ENCODE measurements at places on chromosomes 11 and 22.

DNA sequence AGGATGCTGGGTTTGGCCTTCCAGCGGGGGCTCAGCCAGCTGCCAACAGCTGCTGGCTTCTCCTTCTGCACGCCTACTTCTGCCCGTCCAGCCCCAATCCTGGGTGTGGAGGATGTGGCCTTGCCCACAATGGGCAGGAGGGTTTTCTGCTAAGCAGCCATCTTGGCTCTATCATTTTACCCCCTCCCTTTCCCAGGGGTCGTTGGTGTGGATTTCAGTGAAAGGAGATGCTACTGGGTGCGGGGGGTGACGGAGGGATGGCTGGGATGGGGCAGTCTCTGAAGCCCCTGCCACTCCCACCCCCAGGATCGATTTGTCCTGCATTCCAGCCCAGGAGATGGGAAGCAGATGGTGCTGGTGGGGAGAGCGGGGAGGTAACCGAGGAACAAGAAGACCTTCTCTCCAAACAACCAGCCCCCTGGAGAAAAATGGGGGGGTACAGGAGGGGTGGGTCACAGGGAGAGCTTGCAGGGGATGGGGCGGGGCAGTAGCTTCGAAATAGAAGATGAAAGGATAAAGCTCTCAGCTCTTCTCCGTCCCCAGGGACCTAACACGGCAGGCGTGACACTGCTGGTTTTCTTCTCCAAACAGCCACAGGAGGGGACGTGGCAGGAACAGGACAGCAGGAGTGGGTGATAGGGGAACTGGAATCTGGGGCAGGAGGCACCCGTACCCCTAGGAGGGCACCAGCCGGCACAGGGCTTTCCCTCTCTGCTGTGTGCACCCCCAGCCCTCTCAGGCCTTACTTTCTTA lies 68.9 kb downstream of the NECTIN1 start:
- no peak for DNase-seq

DNA sequence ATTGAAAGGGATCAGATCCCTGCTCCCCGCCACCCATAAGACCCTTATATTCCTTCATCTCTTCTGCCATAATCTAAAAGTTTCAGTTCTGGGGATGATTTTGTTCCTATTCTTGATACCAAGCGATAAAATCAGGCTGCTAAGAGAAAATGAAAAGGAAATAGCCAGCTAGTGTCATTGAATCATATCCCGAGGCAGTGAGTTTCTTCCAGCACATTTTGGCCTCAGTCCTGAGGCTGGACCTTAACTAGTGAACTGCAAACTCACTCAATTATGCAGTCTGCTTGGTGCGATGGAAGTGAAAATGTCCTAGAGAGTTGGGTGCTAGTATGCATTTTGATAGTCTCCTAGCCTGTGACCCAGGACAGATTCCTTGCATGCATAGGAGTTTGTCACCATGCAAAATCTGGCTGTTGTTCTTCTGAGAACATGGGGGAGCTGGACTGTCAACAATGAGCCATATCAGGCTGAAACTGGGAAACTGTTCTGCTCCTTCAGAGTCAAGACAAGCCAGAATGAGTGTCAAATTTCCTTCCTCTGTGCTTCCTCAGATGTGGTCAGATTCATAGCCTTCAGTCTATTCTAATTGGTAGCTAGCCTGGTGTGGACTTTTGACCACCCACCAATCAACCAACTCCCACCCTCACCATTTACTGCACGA lies 102.9 kb downstream of the CCDC81 start:
- DNase-seq: no peak

GRCh38 chr11:70667767-70668166 lies 269.4 kb downstream of the CTTN start:
- no peak for DNase-seq

GRCh38 chr22:40413873-40414272 lies 43.5 kb downstream of the SGSM3 start:
- DNase-seq: no peak

- no peak for DNase-seq
These were observed 23.9 kb downstream of the PHLDB1 start for GRCh38 chr11:118631142-118631909.

GRCh38 chr11:16448123-16448717 lies 91.9 kb upstream of the SOX6 start:
- no peak for DNase-seq

DNA sequence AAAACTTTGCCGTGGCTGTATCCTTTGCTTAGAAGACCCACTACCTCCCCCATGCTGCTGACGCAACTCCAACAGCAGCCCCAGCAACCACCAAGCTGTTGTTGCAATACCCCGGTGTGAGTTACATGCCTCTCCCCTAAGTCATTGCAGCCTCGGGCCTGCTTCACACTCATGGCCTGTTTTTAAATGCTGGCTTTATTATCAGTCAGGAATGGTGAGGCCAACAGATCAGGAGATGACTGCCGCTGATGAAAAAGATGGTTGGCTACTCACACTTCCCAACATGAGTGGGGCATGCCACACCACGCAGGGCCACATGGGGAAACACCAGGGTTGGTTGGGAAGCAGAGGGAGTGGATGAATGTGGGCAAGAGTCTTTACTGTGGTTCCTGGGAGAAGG lies 171.5 kb upstream of the SYT13 start:
- no peak for DNase-seq

GRCh38 chr11:9905501-9905951 lies 241.6 kb downstream of the SWAP70 start:
- DNase-seq: no peak

DNA sequence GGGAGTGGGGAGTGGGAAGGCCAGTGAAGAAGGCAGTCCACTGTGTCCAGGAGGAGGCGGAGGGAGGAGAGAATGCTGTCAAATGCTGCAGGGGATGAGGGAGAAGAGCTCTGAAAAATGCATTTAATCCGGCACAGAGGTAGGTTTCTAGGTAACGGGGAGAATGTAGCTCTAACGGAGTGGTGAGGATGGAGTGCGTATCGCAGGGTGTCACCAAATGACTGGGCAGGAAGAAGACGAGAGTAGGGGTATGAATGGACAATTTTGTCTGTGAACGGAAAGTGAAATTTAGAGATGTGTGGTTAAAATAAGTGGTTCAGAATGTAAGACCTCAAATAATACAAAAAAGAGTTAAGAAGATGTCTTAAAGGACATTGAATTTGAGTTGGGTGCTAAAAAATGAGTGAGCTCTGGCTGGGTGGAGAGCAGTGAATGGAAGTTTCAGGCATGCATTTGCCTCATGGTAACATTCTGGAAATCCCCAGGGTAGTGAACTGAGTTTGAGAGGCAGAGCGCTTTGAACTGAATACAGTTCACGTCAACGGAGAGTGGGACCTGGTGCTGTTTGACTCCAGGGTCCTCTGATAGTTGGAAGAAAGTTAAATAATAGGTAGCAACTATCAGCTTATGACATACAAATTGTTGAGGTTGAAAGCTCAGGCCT lies 81.3 kb upstream of the CADM1 start:
- no peak for DNase-seq

GRCh38 chr11:75812542-75813040 lies 2.4 kb upstream of the UVRAG start:
- DNase-seq: no peak

DNA sequence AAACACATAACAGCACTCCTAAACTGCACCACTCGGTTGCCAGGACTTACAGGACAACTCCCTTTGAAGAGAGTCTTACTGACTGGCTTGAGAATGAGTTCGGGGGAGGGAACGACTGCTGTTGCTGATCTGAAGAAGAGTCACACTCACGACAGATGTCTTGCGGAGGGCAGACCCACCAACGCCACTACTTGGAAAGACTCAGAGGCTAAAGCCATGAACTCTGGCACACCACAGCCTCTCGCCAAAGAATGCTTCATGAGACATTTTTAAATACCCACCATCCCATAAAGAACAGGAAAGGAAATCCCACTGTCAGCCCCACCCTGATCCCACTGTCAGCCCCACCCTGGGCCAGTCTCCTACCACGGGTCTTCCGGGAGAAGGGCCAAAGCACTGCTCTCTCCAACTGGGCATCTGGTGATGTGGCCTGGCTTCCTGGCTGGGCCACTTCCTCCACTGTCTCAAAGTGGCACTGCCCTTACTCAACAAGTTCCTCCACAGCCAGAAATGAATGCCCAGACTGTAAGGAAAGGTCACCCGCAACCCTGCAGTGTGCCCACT lies 73.6 kb downstream of the MICAL3 start:
- DNase-seq: no peak

GRCh38 chr11:122724520-122724919 lies 69.0 kb downstream of the UBASH3B start:
- no peak for DNase-seq

DNA sequence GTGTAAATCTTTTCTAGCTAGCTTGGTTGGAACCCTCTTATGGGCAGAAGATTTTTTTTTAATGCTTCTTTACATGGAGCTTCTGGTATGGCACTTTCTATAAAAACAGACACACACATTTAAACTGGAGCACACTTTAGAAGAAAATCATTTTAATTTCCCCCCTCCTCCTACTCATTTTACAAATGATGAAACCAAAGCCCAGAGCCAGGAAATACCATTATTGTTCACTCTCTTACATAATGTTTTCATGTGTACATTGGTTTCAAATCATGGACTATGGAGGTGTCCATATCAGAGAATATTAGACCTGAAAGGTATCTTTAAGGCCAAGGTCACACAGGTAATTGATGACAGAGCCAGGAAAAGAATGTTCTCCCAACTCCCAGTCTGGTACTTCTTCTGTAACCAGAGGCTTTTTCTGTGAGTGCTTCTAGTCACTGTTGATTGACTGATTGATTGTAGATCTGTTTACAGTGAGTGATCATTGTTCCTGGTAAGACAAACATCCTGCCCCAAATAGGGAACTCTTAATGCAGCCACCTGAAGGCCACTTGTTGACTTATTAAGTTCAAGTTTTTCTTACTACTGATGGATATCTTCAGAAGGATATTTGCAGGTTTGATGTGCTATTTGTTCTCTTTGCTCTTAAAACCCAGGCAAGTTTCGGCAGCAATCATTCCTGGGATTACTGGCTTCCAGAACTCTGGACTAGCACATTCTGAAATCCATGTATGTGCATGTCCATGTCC lies 26.8 kb upstream of the ME3 start:
- DNase-seq: no peak

DNA sequence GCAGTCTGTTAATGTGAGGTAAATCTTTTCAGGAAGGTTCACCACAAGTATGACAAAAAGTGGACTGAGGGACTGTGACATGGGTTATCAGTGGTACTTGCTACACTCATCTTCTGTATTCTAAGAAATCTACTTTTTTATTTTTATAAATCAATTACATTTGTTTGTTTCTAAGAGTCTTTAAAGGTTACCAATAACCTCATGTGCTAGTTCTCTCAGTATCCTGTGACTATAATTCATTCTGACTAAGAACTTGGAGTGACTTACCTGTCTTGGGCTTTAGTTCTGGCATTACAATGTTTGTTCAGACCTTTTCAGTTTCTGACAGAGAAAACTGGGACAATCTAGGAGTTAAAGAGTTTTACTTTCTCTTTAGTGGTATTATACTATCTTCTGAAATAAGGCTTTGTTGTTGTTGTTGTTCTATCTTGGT lies 108.4 kb downstream of the PDE3B start:
- DNase-seq: no peak

GRCh38 chr22:49692499-49693225 lies 135.0 kb downstream of the BRD1 start:
- DNase-seq: no peak

- no peak for DNase-seq
These were observed 13.7 kb upstream of the GNB1L start for GRCh38 chr22:19868333-19868732.

- DNase-seq: no peak
These were observed 6.8 kb upstream of the MICAL2 start for GRCh38 chr11:12103411-12104225.

DNA sequence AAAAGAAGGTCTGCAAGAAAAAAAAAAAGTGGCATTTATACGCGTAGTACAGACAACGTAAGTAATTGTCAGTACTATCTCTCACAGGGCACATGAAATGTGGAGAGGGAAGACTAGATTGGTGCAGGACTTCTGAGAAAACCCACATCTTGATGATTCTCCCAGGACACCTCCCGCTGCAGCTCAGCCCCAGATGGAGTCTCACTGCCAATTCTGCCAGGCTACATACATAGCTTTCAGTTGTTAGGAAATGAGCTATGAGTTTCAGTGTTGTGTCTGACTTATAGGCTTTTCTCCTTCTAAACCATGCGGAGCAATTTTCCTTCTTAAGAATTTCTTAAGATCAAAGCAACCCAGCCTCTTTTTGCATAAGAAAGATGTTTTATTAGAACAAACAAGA lies 9.6 kb downstream of the OR5A2 start:
- DNase-seq: no peak

GRCh38 chr11:46321757-46322156 lies 25.5 kb upstream of the DGKZ start:
- DNase-seq: no peak

DNA sequence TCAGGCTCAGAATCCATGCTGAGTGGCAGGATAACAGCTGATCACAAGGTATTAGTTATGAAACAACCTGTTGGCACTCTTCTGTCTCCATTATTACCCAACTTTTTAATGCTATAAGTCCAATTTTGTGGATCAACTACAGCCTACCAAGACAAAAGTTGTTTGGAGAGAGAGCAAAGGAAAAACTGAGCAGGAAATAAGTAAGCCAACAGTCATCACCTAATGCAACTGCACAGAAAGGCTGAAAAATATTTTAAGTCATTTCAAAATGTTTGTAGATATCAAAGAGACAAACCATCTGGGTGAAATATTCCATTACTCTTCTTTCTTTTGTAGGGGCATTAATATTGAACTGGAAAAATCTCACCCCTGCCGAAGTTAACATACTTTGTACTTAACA lies 41.6 kb downstream of the FDX1 start:
- no peak for DNase-seq

DNA sequence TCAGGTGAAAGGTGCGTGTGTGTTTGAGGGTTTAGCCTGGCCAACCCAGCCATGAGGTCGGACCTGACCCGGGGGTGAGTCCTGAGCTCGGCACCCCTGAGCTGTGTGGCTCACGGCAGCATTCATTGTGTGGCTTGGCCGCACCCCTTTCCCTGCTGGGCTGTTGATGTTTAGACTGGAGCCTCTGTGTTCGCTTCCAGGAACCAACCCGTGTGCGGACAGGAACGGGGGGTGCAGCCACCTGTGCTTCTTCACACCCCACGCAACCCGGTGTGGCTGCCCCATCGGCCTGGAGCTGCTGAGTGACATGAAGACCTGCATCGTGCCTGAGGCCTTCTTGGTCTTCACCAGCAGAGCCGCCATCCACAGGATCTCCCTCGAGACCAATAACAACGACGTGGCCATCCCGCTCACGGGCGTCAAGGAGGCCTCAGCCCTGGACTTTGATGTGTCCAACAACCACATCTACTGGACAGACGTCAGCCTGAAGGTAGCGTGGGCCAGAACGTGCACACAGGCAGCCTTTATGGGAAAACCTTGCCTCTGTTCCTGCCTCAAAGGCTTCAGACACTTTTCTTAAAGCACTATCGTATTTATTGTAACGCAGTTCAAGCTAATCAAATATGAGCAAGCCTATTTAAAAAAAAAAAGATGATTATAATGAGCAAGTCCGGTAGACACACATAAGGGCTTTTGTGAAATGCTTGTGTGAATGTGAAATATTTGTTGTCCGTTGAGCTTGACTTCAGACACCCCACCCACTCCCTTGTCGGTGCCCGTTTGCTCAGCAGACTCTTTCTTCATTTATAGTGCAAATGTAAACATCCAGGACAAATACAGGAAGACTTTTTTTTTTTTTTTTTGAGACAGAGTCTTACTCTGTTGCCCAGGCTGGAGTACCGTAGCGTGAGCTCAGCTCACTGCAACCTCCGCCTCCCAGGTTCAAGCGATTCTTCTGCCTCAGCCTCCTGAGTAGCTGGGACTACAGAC lies 53.9 kb upstream of the PPP6R3 start:
- DNase-seq: no peak

GRCh38 chr22:41511521-41511968 lies 32.7 kb downstream of the POLR3H start:
- DNase-seq: no peak

Measured in stimulated activated CD4-positive, alpha-beta T cell treated with anti-CD3 and anti-CD28 coated beads, Interleukin-1b, Interleukin-23, amount 100 ng/mL, for 1 hour (primary cell).